ENCODE measurements at places on chromosomes 5 and 9.

GRCh38 chr5:167264348-167264747 is 1027.1 kb upstream of the WWC1 start:
- DNase-seq = no peak

- DNase-seq = no peak
Measured at GRCh38 chr9:80004714-80005113, 432.9 kb downstream of the TLE4 start.

DNA sequence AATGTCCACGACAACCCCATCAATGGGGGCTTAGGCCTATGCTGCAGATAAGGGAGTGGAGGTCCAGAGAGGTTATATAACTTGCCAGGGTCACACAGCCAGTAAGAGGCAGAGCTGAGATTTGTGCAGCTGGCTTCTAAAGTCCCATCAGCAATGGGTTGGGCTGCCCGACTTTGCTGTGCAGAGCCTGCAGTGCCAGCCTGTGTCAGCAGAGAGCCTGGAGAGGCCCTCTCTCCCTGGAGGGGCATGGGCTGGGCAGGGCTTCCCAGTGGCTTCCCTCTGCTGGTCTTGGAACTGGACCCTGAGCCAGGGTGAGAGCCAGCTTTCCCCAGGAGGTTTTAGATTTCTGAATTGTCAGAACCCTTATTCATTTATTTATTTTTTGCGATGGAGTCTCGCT is 77.2 kb upstream of the RAPGEF1 start:
- DNase-seq = no peak

DNA sequence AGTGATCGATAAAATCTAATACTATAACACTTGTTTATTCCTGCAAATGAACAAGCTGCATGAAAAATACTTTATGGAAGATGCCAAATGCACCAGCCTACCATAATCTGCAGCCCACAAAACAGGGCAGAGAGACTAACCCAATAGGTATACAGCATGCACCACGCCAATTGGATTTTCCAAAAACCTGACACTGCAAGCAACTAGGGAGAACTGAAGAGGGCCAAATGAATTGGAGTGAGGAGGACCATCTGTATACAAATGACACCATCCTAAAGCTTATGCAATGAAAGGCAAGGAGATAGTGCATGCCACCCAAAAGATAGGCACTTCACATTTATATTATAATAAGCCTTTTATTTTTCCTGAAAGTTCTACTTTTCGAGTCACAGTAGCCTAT is 100.4 kb downstream of the SPOCK1 start:
- no peak for DNase-seq

GRCh38 chr5:91126448-91126847 is 256.7 kb downstream of the ARRDC3 start:
- no peak for DNase-seq

DNA sequence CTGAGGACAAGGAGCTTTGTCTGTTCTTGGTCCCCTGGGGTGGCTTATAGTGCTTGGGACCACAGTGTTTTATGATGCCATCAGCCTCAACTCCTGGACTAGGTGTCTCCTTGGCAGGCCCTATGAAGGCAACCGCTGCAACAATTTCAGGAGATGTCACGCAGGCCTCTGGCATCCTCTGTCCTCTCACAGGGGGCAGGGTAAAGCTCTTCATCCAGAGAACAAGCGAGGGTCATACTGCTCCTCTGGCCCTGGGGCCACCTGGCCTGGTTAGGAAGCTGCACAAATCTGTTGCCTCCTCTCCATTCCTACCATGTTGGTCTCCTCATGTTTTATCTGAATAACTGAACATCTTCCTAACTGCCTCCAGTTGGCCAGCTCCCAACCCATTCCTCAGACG is 148.9 kb upstream of the SPEF2 start:
- no peak for DNase-seq

DNA sequence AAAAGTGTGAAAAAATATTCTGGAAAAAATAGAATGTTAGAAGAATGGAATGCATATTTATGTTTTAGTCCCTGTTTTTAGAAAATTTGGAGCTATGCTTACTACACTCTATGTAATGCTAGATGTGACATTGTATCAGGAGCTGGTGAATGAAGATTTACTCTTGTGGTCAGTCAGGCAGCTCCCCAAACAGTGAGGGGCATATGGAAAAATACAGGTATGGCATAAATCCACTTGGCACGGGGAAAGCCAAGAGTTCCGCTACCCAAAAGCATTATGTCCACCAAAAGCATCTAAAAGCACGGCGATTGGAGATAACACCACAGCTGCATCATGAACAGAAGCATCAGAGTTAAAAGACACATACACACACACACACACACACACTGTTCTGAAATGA is 220.2 kb upstream of the KLF9 start:
- DNase-seq = no peak

- no peak for DNase-seq
Measured at GRCh38 chr5:43609752-43610151, 6.8 kb downstream of the NNT start.

DNA sequence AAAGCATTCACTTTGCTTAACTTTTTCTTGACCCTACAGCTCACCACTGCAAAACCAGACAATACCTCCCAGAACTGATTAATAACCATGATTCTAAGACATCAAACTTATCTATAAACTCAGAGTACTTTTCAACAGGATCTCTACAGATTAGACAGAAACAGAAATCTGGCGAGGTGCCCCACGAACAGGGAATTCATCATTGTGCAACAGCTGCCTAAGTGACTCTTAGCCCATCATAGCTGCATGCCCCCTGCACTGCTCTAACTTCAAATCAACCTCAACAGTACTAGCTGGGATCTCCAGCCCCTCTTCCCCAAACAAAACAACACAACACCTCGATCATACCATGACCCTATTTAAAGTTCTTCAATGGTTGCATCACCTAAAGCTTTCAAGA is 16.1 kb upstream of the COL23A1 start:
- DNase-seq = no peak

DNA sequence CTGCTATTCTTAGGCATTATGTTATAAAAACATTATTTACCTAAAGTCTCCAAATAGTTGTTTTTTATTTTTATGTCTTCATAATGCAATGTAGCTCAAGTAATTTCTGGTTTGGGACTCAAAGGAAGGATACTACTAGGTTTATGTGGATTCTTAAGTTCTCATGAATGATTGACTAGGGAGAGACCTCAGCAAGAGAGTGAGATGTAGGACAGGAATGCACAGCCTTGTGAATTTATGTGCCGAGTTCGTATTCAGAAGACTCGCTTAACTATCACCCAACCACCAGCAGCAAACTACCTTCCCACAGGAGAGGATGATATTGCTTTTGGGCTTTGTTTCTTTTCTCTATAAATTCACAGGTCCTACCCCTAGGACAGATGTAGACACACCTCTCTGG is 282.9 kb downstream of the ARHGEF28 start:
- no peak for DNase-seq

DNA sequence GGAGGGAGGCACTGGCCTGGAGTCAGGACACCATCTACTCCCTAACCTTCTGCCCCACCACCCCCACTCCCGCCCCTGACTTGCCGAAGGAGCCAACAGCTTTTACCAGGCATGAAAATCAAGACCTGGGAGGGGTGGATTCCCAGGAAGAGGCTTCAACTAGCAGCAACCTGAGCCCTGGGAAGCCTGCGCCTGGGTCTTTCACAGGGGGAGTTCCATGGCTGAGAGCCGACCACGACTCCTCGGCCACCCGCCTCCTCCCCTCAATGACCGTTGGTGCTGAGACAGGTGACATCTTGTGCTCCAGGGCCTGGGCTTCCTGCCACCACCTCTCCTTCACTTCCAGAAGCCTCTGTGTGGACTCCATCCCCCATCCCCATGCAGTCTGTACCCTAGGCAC is 37.1 kb downstream of the BARX1 start:
- no peak for DNase-seq

DNA sequence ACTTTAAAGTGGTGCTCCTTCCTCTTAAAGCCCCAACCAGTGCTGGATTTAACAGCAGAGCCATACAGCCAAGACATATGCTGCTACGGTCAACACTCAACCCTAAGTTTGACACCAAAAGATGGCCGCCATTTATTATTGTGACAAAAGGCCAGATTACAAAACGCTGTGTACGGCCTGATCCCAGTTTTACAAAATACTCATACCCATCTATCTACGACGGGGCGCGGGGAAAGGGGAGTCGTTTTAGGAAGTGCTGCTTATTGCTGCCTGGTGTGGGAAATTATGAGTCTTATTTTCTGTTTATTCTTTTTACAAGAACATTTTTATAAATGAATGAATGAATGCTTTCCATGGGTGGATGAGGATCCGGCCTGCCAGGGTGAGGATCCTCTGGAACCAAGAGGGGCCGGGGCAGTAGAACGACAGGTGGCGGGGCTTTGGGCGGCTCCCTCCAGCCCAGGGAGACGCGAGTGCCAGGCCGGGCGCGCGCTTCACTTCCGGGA is 457 bp upstream of the IDNK start:
- DNase-seq = no peak

DNA sequence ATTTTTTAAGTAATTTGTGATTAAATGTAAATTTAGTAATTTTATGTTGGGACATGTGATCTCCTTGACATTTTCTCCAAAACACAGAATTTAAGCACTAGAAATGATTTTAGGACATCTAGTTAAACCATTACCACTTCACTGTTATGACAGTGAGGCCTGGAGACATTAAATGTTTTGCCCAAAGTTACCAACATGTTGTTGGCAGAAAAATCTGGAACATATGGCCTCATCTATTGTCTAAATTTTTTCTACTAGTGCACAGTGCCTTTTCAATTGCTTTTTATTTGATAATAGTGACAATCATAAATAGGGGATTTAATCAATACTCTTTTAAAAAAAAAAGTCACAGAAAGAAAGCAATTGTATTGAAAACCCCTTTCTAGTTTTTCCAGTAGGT is 45.6 kb downstream of the PIK3R1 start:
- DNase-seq = no peak

DNA sequence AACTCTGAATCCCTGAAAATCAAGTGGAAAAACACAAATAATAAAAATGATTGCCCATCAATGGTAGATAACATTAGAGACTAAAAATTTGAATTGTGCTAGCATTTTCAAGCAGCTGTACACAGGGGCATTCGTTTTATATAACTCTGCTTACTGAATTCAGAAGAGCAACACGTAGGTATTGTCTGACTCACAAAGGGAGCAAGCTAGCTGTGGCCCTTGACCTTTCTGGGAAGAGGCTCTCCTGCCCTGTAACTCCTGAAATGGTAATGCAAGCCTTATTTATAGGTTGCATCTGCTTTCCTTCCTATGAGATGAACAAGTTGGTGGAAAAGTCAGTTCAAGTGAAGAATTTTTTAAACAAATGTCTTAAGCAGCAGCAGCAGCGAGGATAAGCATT is 218.7 kb upstream of the EFNA5 start:
- DNase-seq = no peak

- DNase-seq = no peak
Measured at GRCh38 chr5:142654578-142655058, 31.3 kb downstream of the FGF1 start.

- DNase-seq = no peak
Measured at GRCh38 chr5:72241346-72242003, 78.6 kb downstream of the MRPS27 start.

DNA sequence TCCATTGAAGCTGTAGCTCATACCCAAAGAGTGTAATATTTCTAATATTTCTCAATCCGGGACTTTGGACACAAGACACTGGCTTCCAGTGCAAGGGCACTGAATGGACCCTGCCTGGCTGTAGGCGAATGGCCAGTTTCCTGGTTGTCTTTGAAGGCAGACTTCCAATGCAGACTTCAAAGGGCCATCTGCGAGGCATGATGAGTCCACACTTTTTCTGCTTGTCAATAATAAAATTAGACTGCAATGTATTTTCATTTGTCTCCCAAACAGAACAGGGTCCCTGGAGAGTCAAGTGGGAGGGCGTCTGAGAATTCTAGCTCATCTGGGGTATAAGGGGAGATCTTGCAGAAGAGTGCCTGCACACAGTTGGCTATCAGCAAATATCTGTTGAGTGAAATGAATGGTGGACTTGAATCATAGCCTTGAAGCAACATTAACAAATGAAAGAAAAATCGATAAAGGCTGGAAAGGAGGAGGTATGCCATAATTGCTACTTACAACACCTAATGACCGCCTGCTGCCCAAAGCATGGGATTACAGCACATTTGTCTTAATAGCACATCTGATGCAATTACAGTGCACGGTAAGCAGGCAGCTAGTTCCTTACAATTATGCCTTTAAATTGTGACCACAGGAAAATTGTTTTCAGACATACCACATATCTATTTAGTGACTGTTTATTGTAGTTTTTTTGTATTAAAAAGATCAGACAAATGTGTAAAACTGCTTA is 137.5 kb downstream of the ARHGEF28 start:
- no peak for DNase-seq

DNA sequence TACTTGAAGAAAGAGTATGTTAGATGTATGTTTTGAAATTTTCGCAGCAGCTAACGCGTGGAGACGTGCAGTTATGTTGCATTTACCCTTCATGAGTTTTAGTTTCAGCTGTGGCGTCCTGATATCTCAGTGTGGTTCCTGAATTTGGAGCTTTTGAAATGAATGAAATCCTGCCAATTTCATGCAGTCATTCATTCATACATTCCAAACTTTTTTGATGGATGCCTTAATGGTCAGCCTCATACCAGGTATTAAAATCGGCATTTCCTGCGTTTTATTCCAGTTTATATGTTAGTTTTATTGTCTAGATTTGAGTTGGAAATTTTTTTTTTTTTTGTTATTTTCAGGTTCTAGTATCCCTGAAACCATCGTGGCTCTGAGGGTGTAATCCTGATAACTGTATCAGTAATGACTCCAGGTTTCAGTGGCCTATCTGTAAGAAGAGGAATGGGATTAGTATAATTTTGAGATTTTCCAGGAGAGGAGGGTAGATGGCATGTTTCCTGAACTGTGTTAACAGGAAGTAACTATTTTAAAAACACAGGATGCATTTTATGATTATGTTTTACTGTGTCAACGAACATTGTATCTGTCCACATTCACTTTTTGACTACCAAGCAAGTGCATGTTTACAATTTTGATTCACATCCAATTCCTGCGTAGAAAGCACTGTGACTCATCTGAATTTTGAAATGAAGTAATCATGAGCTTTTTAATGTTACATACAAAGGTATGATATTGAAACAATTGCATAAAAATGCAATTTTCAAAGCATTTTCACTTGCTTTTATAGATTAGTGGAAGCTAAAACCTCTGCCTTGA is 1.0 kb downstream of the FOCAD start:
- DNase-seq = peak; percentile 77

GRCh38 chr5:97364731-97365130 is 181.7 kb upstream of the RIOK2 start:
- no peak for DNase-seq

- DNase-seq = no peak
Measured at GRCh38 chr9:80134487-80134886, 562.7 kb downstream of the TLE4 start.

GRCh38 chr9:21591221-21592062 is 109.3 kb upstream of the IFNE start:
- DNase-seq = peak; percentile 76

DNA sequence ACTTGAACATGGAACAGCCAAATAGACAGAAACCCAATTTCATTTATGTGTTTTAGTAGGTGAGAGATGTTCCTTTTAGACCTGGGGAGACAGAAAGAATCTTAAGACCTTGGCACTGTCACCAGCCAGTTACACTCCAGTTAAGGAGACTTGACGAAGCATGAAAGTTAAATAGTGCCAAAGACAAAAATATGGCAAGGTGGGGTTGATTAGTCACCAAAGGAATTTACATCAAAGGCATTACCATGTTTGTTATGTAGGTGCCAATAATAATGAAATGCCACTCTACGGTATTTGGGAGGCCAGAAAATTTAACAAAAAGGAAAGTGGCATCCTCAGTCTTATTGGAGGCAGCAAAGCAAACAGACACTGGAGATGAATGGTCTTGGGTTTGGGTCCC is 9.2 kb upstream of the IL12B start:
- no peak for DNase-seq
